PC-9 (cell line): ENCODE measurements at places on chromosomes 2 and 18. TPM values are rescaled to one million over a fixed set of nuclear protein-coding genes. Genes with fewer than 3 reads are reported as not detected.

The DYSF gene
- total RNA-seq = 10.6 and 12.2 TPM in 2 replicates

- DNase-seq = peak; percentile 0
Observed at GRCh38 chr2:187842978-187843847, 289.0 kb upstream of the TFPI start.

GRCh38 chr2:224078656-224079055, 39.6 kb upstream of the SERPINE2 start:
- DNase-seq = no peak

DNA sequence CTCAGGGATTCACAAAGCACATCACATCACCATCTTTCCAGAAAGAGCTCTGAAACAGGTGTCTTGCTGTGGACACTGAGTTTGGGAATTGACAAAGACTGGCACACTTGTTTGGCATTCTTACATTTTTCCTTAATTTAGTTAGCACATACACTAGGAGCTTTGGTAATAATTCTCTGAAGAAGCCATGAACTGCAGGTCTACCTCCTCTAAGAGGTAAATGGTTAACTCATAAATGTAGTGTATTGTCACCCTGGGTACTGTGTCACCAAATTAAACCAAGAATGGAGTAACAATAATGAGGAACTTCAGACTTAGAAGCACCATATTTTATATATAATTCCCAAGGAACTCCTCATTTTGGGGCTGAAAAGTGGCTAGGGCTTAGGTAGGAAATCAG, 22.6 kb downstream of the EIF4E2 start:
- no peak for DNase-seq

DNA sequence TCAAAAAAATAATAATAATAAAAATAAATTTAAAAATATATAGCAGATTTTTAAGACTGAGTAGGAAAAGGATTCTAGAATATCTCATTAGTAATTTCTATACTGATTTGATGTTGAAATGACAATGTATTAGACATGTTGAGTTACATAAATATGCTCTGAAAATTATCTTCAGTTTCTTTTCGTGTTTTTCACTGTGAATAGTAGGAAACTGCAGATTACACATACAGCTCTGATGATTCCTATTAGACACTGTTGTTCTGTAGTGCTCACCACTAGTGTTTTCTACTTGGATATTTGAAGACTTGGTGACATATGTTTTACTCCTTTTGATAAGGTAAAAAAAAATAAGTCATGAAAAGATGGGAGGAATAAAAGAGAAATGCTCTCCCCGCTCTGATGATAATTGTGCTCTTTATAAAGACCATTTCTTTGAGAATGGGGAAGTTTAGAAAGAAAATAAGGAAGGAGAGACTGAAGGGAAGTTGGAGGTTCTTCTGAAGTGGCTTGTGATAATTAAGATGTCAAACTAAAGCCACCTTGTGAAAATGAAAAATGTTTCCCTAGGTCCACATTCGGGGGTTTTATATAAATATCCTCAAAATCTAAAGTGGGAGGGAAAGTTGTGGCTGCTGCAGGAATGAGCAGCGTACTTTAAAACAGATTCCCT, 52.9 kb downstream of the SLC9A2 start:
- DNase-seq = no peak

- peak; percentile 16 for DNase-seq
Observed at GRCh38 chr2:173458991-173459780, 104.5 kb downstream of the CDCA7 start.

DNA sequence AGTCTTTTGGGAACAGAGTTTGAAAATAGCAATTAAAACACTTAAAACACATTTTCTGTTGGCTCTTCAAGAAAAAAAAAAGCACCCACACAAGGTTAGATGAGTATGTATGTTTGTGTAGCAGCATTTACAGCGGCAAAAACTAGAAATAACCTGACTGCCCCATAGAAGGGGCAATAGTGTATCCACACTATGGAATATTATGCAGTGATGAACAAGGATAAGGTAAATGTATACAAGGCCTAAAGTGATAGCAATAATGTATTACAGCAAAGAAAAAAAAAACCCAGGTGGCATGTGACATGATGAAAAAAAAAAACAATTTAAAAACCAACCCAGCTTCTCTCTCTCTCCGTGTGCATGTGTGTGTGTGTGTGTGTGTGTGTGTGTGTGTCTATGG, 34.8 kb downstream of the POLR1A start:
- no peak for DNase-seq

GRCh38 chr18:71554686-71555085, 989.5 kb downstream of the CBLN2 start:
- DNase-seq = no peak

DNA sequence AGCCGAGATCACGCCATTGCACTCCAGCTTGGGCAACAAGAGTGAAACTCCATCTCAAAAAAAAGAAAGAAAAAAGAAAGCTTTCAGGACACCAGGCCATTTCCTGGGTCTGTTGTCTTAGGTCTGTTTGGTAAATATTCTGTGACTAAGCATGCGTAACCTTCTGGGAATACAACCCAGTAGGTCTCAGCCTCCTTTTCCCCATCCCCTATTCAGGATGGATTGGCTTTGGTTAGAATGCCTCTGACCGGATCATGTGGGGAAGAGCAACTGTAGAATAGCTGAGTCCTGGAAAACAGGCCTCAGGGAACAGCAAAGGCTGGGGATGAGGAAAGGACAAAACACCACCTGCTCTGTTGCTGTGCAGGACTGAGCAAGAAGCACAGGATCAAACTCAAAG, 1.6 kb upstream of the PDCL3 start:
- no peak for DNase-seq

- no peak for DNase-seq
Observed at GRCh38 chr2:60676706-60677330, 79.2 kb upstream of the PAPOLG start.

DNA sequence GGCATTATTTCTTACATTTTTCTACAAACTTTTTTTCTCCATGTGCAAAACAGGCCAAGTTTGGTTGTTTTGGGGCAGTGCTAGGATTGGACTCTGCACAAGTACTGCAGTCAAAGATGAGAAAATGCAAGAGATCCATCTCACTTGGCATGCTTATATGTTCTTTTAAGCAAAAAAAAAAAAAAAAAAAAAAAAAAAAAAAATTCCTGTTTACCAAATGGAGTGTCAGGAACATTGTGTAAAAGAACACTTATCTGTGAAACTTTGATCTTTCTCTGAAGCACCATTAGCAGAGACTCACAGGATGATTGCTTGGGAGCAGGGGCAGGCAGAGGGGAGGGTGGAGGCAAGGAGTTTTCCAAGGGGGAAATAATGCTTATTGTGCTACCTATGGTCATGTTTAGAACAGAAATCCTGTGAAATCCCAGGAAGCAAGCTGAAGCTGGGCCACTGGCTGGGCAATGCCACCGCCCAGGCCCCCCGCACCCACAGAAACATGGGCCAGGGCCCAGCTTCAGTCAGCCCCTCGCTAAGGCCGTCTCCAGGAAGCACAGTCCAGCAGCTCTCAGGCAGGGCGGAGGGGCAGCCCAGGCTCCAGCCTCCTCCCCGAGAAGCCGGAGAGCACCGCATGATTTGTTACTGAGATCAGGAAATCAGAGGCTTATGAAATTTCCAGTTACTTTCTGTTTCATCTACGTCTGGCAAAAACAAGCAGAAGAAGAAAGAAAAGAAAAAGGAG, 229.4 kb downstream of the ZNF516 start:
- DNase-seq = no peak

DNA sequence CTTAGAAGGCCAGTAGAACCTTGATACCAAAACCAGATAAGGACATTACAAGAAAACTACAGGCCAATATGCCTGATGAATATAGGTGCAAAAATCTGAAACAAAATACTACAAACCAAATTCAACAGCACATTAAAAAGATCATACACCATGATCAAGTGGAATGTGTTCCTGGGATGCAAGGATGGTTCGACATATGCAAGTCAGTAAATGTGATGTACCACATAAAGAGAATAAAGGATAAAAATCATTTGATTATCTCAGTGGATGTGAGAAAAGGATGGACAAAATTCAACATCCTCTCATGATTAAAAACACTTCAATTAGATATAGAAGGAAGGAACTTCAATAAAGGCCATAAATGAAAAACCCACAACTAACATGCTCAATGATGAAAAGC, 129.6 kb downstream of the RTN4 start:
- DNase-seq = no peak

- no peak for DNase-seq
Observed at GRCh38 chr2:22879009-22879863, 505.7 kb upstream of the KLHL29 start.

GRCh38 chr18:40935423-40935822, 1019.6 kb upstream of the PIK3C3 start:
- no peak for DNase-seq

The SERPINB8 gene
- 5.1 and 7.2 TPM in 2 replicates for total RNA-seq

The RNF125 gene
- 0.15 and 0.85 TPM in 2 replicates for total RNA-seq

DNA sequence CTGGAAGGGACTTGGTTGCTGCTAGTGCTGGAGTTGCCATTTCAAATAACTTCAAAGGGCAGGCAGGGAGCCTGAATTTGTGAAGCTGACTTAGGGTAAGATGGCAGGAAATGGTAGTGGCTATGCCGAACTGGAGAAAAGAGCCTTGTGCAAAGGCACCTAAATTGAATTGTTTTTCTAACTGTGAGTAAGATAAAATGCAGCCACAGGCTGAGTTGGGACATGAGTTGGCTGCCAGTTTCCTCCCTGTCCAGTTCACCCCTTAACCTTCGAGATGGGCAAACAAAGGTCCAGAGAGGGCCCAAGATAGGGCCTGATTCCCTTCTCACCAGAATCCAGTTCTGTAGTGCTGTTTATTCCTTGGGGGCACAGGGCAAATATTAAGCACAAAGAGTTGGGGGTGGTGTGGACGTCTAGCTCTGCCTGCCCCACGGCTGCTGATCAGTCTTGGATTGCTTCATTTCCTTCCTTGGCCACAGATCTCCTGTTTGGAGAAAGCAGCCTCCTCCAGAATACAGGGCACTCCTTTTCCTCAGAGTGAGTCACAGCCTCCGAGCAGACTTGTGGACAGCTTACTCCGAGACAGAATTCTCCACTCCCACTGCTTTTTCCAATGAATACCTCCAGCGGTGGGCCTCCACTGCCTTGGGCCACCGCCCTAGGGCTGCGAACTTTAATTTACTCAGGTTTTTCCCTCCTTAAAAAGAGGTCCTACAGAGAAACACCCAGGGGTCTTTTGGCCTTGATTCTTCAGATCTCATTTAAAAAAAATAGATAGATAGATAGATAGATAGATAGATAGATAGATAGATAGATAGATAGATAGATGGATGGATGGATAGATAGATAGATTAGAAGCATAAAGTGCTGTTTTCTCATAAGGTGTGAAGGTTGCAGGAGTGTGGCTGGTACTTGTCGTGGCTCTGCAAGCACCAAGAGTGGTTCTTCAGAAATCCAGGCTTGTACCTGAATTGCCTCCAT, 18.4 kb upstream of the SLC20A1 start:
- peak; percentile 95 for DNase-seq

GRCh38 chr18:63046375-63046774, 273.2 kb downstream of the BCL2 start:
- DNase-seq = no peak

The PSMD14 gene
- 46.0 and 58.8 TPM in 2 replicates for total RNA-seq

GRCh38 chr2:106129150-106129549, 65.0 kb downstream of the UXS1 start:
- DNase-seq = no peak

DNA sequence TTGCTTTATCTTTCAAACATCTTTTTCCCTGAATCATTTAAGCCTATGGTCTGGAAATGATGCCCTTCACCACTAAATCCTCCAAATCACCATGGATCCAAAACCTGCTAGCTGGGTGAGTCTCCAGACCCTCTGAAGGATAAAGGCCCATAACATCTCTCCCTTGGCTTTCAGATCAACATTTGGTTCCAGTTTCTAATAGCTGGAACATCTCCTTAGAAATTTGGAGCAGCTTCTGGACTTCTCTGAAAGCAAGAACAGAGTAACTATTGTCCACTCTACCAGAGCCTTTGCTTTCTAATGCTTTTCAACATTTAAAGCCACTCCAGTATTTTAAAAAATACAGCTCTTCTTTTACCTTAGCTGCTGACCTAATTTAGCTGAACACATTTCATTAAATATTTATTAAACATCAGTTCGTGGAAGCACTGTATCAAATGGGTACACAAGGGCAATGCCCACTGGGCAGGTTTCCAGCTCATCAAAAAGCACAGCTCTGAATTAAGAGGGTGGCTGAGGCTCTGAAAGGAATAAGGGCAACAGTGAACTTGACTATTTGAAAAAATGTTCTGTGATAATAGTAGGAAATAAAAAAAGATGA, 75.3 kb downstream of the GALNT3 start:
- no peak for DNase-seq

GRCh38 chr2:219296631-219297391, 12.4 kb downstream of the PTPRN start:
- DNase-seq = no peak
